Stimulated activated CD8-positive, alpha-beta memory T cell treated with anti-CD3 and anti-CD28 coated beads, Interleukin-15, amount 100 ng/mL, for 48 hours (primary cell): ENCODE measurements at places on chromosomes 1 and 21.

- no peak for DNase-seq
Measured at GRCh38 chr1:211643324-211644212, 31.9 kb downstream of the NEK2 start.

DNA sequence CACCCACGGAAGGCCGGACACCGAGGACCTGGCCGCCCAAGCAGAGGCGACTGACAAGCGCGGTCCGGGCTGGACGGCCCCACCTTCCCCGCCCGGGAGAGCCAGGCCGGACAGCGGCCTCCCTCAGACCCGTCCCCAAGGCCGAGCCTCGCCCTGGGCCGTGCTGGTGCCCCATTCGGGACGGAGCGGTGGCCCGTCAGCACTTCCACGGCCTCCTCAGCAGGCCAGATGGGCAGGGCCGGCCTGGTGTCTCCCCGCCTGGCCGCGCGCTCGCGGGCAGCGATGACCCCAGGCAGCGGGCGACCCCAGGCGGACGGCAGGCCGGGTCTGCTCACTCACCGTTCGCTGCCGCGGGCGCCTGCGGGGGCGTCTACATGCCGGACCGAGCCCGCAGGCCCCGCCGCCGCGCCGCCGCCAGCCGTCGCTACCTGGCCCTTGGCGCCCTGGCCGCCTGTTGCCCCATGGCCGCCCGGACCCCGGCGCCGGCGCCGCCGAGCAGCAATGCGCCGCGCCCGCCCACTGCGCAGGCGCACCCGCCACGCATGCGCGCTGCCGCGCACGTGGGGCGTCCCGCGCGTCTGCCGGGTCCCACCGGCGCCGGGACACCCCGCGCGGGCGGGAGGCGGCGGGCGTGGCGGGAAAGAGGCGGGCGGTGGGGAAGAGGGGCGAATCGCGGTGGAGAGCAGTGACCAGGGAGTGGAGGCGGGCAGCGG lies at the start of gene NADK:
Gene NADK (minus strand): TSS at position 521 of the 713 bp plus-strand sequence. CDS start 13,064 bp downstream, outside the sequence.
- peak; percentile 69 for DNase-seq

GRCh38 chr1:156841295-156841855 lies 17.5 kb downstream of the INSRR start:
- DNase-seq = no peak

- no peak for DNase-seq
Measured at GRCh38 chr21:40315626-40316025, 448.4 kb downstream of the PCP4 start.

GRCh38 chr1:109895720-109896504 lies 14.7 kb upstream of the CSF1 start:
- no peak for DNase-seq

DNA sequence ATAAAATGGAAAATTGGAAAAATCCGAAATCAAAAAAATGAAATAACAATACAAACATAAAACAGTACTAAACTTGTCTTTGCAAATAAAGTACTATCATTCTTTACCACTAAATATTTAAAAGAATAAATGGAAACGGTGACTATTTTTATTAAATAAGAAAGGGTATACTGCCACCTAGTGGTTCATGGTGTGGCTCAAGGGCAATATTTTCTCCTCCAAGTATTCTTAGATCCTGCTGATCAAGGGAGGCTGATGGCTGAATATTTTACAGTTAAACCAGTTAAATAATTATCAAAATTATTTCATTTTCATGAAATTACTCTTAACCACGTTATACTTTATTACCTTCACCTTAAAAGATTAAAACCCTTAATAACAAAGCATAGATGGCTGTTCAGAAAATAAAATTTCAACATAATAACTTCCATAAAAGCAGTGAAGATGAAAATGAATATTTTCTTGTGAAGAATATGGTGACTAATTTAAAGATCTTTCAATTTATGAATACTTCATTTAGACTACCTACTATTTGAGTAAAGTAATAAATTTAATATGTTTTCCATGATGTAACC lies 1793.9 kb downstream of the NCAM2 start:
- no peak for DNase-seq

- DNase-seq = no peak
Measured at GRCh38 chr1:41018018-41018410, 3.5 kb downstream of the SLFNL1 start.

GRCh38 chr1:203316626-203317093 lies 11.3 kb downstream of the BTG2 start:
- DNase-seq = no peak

DNA sequence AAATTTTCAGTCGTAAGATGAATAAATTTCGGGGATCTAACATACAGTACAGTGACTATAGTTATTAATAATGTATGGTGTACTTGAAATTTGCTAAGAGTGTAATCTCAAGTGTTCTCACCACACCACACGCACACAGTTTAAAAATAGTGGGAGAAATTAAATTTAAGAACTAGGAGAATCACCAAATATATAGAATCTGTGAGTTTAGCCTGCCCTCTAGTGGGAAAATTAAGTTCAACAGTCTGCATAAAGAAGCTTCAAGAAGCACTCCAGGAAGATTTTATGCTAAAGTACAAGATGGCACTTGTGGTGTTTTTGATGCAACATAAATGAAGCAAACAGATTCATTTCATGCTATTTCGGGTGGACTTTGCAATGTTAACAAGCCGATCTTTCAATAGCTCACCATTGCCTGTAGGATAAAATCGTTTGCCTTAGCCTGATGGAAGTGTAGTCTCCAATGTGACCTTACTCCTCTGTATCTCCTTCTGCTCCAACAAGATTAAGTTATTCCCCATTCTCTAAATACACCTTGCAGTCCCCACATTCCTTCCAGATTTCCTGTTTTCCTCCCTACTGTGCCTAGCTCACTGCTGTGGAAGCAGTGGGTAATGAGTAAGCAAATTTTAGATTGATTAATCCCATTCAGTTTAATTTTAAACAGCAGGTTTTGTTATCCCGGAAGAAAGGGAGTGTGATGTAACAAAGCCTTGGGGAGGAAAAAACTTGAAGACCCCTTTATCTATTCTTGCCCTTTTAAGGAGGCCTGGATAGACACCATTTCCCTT lies 8.7 kb upstream of the PIK3C2B start:
- no peak for DNase-seq

DNA sequence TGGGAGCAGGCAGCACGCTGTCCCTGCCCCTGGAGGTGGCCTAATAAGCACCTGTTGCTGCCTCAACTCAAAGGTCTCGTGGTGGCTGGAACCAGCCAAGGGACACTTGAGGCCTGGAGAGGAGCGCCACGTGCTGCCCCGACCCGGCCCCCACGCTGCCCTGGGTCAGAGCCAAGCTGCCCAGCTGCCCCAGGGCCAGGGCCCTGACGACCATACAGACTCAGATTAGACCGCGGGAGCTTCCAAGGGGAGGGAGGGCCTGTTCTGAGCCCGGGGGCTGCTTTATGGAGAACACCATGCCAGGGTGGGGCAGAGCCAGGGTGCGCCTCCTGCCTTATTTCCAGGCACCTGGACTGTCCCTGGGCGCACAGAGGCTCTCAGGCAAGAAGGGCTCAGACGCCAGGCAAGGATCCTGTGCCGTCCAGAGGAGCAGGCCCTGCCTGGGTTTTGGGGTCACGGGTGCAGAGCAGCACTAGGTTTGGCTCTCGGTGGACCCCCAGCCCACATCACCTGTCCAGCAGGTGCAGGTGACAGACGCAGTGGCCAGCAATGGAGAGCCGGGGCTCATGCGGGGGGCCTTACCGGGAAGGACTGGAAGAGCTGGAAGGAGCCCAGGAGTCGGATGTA lies 18.6 kb downstream of the KRTAP10-1 start:
- DNase-seq = no peak

GRCh38 chr1:223137455-223138085 lies 5.5 kb downstream of the TLR5 start:
- DNase-seq = no peak

DNA sequence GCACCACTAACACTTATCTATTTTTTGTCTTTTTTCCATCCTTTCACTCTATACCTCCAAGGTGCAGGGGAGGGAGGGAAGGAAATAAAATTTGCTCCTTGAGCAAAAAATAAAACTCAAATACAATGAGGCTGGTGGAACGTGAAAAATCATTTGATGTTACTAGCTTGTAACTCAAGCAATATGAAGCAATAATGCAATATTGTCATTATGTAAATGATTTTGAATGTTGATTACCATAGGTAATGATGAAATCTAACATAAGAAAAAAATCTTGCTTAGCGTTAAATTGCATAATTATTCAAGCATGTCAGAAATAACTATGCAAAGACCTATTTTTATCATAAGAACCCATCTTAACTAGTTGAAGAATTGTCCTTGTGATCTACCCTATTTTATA lies 277.7 kb downstream of the KCTD3 start:
- DNase-seq = no peak

GRCh38 chr21:40043866-40044265 lies 176.6 kb downstream of the PCP4 start:
- no peak for DNase-seq

- no peak for DNase-seq
Measured at GRCh38 chr1:111649648-111650047, 30.1 kb downstream of the RAP1A start.

- no peak for DNase-seq
Measured at GRCh38 chr1:30818568-30819243, 61.1 kb upstream of the LAPTM5 start.

DNA sequence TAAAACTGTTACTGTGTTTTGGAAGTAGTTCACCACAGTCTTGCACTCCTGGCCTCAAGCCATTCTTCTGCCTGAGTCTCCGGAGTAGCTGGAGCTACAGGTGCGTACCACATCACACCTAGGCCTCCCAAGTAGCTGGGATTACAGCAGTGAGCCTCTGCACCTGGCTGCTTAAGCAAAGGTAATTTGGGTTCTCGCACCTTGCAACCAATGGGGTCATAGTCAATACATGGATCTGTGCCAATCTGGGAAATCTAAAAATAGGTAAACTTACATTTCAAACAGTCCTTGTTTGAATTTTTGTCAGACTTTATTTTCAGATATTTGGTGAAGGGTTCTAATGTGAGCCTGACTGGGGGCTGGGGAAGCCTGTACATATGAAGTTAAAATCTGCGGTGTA lies 466.5 kb downstream of the PCP4 start:
- no peak for DNase-seq
